Tibial nerve (tissue), 4 donors: ENCODE measurements at places on chromosomes 16 and 17. TPM values are rescaled to one million over a fixed set of nuclear protein-coding genes. Genes with fewer than 3 reads are reported as not detected.
A peak's percentile ranks its signal among the peaks of the same experiment; 100 is the strongest.

The CES1 gene
- total RNA-seq: 26.4 TPM

The LITAF gene
- total RNA-seq: 67.9 TPM

The NUPR1 gene
- 33.0 TPM for total RNA-seq

The ABCA6 gene
- total RNA-seq: 218 TPM

The KRTAP4-12 gene
- total RNA-seq: not detected

The CCL1 gene
- not detected for total RNA-seq

The MT1H gene
- total RNA-seq: 2.4 TPM

DNA sequence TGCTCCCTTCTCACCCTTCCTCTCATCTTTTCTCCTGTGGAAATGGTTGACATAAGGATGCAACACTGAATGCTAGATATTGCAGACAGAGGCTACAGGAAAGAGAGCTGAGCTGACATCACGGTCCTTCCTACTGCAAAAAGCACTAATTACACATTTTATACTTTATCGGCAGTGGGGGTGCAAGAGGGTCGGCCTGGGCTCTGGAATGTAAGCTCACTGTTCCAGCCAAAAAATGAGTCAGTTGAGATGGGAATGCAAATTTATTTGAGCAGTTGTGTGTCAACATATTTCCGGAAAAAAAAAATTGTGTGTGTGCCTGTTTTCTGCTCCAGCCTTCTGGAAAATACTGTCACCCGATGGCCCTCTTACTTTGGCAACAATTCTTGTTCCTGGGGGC, 14.1 kb upstream of the MRTFB start:
- DNase-seq: no peak

GRCh38 chr16:26981266-26981938, 85.3 kb upstream of the C16orf82 start:
- no peak for DNase-seq

- no peak for DNase-seq
These were observed 18.5 kb upstream of the TOB1 start for GRCh38 chr17:50884439-50885311.

GRCh38 chr16:727291-727977, 528 bp downstream of the HAGHL start:
- no peak for DNase-seq

- no peak for DNase-seq
These were observed 4.5 kb upstream of the NAT9 start for GRCh38 chr17:74780443-74781238.

DNA sequence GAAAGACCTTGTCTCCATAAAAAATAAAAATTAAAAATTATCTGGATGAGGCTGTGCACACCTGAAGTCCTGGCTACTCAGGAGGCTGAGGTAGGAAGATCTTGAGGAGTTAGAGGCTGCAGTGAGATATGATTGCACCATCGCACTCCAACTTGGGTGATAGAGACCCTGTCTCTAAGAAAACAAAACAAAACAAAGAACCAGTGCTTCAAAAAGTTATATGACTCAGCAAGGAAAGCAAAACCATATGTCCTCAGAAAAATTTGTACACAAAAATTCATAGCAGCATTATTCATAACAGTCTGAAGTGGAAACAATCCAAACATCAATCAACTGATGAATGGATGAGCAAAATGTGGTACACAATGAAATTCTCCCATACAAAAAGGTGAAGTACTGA, 48.9 kb downstream of the SLFN5 start:
- DNase-seq: no peak

DNA sequence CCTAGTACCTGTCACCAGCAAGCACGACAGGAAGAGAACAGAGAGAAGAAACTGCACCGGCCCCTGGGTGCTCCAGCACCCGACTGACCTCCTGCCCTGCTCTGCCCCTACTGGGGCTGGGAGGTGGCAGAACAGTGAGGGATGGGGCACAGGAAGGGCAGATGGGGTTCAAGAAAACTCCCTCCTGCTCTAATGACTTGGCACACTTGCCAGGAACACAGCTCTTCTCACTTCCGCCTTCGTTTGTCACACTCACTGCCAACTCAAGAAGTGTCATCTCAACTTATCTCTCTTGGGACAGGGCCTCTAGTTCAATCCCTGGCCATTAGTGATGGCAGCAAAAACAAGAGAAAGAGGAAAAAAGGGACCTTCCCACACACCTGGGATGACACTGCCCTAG, 42.7 kb upstream of the ICAM2 start:
- no peak for DNase-seq

DNA sequence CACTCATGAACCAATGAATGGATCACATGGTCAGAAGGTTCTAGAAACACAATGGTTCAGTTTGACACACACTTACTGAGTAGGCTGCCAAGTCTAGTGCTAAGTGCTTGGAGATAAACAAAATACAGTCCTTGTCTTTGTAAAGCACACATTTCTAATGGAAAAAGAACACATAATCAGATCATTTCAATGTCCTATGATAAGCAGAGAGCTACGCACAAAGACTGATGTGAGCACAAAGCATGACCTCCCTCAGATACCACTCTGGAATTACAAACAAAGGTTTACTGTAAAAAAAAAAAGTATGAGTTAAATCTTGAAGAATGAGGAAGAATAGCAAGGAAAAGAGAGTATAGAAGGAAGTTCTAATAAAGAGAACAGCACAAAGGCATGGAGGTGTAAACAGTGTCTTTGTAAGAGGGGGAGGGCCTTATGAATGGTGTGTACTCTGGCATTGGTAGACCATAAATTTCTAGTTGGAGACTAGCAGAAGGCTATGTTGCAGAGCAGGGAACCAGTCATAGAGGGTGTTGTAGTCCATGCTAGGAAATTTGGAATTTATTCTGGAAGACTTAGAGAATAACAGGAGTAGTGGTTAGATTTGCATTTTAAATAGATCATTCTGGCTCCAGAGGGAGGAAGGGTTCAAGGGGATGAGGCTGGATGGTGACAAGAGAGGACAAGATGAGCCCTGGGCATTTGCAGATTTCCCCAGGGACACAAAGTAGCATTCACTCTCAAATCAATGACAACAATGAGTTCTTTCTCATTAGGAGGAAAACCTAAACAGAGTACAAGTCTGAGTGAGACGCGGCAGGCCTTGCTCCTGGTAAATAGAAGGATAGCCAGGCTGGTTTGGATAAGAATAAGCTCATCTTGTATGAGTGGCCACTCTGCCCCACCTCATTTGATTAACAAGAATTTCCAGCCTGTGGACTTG, 468.0 kb downstream of the TOX3 start:
- DNase-seq: no peak

GRCh38 chr16:52546291-52547003, 496 bp downstream of the TOX3 start:
- DNase-seq: no peak

GRCh38 chr16:1572673-1573072, 39.2 kb downstream of the IFT140 start:
- DNase-seq: no peak

DNA sequence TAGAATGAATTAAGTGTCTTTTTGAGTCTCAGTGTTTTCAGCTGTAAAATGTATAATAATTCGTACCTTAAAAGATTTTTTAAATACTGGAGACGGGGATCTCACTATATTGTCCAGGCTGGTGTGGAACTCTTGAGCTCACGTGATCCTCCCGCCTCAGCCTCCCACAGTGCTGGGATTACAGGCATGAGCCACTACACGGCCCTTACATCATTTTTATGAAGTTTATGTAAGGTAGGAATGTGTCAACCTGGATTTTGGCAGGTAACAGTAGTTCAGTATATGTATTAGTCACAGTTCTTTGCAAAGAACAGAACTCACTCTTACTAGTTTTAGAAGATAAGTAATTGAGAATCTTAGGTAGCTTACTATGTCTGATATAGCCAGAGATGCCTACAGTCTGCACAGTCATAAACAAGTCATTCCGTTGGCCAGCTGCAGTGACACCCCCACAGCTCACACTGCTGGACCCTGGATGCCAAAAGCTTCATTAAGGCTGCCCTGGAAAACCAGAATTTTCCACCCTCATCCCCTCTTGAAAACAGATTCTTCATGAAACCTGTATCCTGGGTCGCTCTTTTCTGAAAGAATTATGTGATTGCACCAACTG, 583 bp upstream of the COX6A2 start:
- no peak for DNase-seq

DNA sequence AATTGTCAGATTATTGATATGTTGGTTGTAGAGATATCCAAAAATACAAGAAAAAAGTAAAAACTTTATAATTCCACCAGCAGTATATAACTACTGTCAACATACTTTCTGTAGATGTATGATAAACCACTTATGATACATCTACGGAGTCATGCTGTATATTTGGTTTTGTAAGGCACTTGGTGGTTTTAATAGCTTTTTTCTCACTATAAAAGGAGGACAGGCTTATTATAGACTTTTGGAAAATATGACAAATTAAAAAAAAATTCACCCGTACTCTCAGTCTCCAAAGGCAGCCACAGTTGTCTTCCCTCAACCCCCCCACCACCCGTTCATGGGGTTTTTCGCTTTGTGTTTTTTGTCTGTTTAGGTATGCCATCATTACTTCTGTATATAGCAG, 14.8 kb downstream of the RAI1 start:
- no peak for DNase-seq

- DNase-seq: no peak
These were observed 12.3 kb downstream of the NR1D1 start for GRCh38 chr17:40087903-40088718.

- DNase-seq: no peak
These were observed 12.3 kb downstream of the GPT2 start for GRCh38 chr16:46896314-46896968.

DNA sequence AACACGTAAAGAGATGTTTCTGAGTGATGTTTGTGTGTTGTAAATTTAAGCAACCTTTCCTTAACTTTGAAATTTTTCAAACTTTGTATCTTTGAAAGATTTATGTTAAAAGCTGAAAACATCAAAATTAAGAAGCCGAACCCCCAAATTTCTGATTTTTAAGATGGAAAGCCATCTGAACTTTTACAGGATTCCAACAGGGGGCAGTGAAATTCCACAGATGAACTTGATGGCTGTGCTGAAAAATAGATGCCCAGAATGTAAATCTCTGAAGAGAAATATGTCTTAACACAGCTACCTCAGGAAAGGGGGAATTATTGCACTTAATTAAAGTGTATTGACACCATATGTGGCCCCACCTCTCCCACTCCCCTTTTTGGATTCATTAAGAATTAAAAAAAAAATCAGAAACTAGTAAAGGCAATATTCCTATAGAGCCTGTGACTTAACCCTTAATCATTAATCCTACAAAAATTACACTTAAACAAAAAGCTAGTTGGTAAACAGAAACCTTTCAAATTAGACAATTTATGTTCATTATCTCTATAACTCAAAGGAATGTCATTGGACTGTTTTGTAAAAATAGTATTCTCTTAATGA, 597.9 kb downstream of the KCNJ2 start:
- no peak for DNase-seq

DNA sequence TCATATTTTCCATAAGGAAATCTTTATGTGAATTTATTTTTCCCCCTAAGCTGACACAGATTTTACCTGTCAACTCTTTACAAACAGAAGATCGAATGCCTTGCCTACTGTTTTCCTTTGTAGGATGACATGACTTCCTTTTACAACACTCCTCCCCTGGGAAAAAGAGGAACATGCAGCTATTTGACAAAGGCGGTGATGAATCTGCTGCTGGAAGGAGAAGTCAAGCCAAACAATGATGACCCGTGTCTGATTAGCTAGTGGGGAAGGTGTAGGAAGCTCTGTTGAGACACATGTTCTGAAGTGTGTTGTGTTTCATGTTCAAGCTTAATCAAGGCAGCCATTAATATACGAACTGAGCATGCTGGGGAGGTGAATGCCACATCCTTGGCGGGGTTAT, 238.0 kb downstream of the PHKB start:
- no peak for DNase-seq

- no peak for DNase-seq
These were observed 3.1 kb upstream of the POLG2 start for GRCh38 chr17:64499805-64500486.

- no peak for DNase-seq
These were observed 8.2 kb upstream of the FOXN1 start for GRCh38 chr17:28497931-28498330.

GRCh38 chr17:80260069-80260535, 550 bp upstream of the RNF213 start:
- peak; percentile 21 for DNase-seq

DNA sequence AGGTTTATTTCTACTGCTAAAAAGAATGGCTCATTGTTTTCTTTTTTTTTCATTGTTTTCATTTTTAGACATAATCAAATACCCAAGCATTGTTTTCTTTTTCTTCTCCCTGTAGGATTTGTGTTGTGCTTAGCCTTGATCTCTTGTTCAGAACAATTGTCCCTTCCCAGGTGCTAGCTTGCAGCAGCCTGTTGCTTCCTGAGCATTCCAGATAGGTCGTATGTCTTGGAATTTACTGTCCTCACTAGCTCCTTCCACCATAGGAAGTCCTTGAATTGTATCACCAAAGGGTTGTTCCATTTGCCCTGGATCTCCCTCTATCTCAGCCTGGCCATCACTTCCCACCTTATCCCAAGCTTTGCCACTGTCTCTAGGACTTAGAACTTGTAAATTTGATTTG, 10.0 kb upstream of the VPS4A start:
- no peak for DNase-seq

DNA sequence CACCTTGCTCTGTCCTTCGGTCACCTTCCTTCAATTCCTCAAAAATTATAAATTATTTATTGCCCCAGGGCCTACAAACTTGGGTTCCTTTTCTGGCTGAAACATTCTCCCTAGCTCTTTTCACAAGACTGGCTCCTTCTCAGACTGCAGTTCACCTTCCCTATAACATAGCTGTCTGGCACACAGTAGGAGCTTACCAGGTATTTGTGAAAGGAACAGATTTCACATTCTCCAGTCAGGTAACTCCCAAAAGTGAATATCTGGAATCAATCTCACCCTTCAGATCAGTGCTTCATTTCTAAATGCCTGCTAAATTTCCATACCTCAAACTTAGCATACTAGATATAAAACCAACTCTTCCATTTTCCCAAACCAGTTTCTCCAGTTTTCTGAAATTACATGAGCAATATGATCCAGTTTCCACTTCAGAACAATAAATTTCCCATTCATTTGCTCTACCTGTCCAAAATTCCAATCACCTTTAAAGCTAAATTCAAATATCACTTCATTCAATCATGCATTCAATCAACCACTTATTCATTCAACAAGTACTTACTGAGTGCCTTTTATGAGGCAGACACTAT, 6.1 kb downstream of the RFFL start:
- DNase-seq: no peak

DNA sequence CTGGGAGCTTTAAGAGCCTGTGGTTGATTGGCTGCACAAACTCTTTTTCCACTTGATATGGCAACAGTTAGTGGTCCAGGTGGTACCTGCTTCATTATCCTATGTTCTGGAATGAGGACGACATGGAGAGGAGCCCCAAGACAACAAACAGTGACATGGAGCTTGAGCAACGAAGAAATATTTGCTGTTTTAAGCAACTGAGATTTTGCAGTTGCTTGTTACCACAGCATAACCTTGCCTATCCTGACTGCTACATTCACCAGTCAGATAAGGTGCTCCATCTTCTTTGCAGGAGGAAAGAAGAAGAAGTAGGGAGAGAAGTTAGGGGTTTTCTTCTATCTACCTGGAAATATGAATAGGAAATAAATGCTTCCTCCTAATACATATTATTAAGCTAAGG, 7.5 kb upstream of the ODF4 start:
- DNase-seq: no peak
